ENCODE measurements at places on chromosomes 7 and 10.

DNA sequence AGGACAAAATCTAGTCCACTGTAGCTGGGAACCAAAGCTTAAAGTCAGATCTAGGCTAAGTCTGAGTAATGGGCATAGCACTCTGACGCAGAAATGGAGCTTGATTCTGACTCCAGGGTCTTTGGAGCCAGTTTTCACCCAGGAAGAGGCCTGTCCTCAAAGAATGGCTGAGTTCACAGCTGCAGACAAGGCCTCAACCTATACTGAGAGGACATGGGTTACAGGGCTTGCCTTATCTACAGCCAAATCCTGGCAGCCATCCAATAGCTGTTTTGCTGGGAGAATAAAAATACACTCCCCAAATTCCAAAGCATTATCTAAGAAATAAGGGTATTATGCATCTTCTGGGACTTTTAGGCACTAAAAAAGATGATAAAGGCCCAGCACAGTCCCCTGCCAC lies 154.8 kb downstream of the RAPGEF5 start:
- DNase-seq, result no peak

DNA sequence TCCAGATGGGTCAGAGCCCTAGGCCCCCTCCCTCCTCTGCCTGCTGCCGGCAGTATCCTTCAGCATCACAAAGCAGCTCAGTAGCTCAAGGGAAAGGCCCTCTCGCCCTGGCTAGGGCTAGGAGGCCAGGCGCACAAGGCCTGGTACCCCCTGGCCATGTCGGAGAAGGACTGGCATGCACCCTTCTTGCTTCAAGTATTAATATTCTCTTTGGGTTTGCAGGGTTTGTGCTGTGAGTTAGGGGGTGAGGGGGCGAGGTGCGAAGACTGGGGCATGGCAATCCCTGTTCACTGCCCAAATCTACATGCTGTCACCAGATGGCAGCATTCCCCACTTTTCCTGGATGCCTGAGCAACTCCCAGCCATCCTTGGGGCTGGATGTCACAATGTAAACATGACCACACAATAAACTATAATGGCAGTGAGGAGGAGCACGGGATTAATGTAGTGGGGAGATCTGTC lies 105.2 kb downstream of the NEURL1 start:
- peak; percentile 57 for DNase-seq

DNA sequence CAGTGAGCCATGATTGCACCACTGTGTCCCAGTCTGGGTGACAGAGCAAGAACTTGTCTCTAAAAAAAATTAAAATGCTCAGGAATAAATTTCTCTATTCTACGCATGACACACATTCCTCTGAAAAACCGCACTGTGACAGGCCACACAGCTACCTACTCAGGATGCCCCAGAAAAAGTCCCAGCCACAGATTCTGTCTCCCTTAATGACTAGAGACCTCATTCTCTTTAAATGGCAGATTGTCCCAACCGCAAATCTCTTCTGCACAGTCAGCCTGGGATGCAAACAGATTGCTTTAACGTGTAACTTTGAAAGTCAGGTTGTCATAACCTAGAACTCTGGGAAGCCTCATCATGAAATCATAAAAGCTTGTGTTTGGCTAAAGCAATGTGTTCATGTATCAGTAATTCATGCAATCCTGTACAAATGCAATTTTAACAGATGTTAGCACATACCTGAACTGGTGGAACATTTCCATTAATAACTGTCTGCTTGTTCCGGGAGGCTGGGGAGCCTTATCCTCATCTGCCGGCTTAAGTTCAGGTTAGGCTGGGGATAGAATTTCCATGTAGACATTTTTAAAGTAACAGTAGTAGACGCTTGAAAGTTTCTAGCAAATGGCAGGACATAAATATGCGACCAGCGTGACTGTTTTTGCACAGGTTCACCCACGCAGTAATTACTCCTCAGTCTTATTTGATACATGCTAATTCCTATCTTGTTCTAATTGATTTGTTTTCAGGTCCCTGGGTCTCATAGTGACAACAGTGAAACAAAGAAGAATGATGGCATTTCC lies 26.2 kb upstream of the MSRB2 start:
- no peak for DNase-seq

DNA sequence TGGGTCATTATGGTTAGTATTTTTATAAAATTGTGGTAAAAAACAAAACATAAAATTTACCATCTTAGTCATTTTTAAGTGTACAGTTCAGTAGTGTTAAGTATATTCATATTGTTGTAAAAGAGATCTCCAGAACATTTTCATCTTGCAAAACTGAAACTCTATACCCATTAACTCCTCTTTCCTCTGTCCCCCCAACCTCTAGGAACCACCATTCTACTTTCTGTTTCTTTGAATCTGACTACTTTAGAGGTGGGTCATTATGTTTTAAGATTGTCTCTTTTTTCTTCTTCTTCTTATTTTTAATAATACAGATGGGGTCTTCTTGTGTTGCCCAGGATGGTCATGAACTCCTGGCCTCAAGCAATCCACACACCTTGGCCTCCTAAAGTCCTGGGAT lies 84.1 kb downstream of the DOCK4 start:
- DNase-seq, result no peak

DNA sequence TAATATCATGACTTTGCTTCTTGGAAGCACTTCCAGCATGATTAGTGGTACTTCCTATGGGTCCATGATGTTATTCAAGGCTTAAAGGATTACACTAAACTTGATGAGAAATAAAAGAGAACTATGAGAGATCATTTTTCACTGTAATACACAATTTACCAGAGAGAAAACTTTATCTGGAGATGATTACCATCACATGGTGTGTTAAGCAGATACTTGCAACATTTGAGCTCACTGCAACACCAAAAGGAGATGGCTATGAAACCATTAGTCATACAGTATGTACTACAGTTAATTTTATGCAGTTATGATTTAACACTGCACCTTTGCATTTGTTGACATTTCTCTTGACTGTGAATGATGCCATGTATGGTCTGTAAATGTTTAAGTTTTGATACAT lies 311.3 kb upstream of the AOAH start:
- no peak for DNase-seq

DNA sequence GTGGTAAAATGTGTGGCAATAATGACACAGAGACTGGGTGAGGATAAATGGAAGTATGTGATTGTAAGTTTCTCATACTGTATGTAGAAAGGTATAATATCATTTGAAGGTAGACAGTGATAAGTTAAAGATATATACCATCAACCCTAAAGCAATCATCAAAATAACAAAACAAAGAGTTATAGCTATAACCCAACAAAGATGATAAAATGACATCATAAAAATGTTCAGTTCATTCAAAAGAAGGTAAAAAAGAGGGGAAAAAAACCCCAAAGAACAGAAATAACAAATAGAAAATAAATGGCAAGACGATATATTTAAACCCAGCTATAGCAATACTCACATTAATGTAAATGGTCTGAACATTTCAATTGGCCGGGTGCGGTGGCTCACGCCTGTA lies 17.4 kb upstream of the TCF7L2 start:
- DNase-seq, result no peak

DNA sequence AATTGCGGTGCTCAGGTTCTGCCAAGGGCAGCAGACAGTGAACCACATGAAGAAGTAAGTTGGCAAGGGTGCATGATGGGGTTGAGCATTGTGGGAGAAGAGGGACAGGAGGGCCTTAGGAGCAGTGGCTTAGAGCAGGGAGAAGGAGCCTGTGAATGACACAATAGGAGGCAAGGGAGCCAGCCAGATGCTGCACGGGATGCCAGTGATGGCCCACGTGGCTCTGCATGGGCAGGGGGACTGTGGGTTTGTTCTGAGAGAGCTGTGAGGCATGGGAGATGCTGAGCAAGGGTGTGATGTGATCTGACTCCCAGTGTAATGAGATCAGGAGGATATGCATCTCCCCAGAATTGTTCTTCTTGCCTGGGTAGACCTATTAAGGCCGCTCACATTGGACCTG lies 60.9 kb downstream of the C10orf90 start:
- DNase-seq, result peak; percentile 81

DNA sequence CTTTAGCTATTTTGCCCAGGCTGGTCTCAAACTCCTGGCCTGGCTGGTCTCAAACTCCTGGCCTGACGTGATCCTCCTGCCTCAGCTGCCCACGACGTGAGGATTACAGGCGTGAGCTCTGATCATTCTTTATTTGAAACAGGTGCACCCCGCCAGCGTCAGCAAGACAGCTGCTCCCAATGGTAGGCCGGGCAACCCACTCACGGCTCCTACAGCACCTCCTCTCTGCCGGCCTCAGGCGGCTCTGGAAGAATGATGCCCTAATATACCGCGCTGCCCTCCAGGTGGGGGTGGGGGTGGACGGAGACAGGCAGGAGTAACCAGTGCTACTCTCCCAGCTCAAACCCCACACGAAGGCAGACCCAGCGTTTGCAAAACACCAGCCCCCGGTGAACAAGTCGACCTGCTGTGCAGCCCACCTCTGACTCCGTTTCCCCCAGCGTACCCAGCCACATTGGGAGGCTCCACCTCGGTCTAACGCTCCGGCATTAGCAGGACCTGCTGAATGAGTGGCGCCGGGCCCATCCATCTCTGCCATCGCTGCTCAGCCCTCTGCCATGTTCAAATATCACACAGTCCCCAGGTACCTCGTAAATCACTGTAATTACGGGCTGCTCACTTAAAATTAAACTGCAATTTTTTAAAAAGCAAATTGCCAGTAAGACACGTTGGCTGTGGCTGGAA lies 148.6 kb downstream of the ELFN1 start:
- no peak for DNase-seq

GRCh38 chr7:18003286-18003994 lies 24.2 kb downstream of the PRPS1L1 start:
- no peak for DNase-seq

- no peak for DNase-seq
These were observed 6.5 kb downstream of the LBX1 start for GRCh38 chr10:101222683-101223273.

DNA sequence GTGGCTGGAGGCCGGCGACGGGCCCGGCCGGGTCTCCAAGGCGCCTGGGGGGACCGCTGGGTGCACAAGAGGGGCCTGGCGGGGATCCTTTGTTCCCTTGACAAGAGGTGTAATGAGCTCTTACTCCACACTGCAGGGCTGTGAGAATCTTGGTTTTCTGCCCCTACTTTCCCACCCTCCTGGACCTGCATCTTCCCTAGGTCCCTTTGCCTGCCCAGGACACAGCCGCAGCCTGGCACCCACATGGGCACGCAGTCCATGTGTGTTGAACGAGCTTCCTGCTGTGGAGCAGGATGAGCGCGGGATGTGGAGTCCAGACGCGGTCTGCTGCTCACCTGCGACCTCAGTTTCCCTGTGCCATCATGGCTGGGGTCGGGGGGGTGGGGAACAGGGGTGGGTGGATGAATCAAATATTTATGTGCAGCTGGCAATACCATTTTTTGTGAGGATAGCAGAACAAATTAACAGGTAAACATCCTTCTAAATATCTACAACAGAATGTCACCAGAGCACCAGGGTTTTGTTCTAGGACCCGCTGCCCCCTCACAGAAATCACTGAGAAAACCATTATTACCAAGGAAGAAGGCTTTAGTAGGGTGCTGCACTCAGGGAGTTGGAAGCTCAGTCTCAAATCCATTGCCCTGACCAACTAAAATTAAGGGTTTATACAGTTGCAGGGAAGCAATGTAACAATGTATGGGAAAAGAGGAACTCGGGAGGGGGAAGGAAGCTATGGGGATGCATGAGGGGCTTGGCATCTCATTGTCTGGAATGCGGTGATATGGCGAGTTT lies 474 bp upstream of the NSMCE4A start:
- DNase-seq, result no peak

DNA sequence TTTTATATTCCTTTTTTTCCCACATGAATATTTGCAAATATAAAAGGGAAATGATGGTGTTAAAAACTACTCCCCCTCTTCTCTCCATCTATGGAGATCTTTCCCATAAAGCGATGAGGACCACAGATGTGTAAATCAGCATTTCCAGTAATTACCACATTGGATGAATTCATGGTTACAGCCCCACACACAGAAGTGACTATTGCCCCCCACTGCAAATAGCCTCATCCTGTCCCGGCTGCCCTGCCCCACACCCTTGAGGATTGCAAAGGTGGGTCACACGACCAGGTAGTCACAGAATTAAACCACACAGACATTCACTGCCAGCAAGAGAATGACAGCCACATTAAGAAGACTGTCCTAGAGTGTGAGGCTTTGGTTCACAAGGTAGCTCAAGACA lies 145.1 kb downstream of the DOCK4 start:
- no peak for DNase-seq

- DNase-seq, result no peak
These were observed 27.0 kb upstream of the FAM107B start for GRCh38 chr10:14801723-14802122.

DNA sequence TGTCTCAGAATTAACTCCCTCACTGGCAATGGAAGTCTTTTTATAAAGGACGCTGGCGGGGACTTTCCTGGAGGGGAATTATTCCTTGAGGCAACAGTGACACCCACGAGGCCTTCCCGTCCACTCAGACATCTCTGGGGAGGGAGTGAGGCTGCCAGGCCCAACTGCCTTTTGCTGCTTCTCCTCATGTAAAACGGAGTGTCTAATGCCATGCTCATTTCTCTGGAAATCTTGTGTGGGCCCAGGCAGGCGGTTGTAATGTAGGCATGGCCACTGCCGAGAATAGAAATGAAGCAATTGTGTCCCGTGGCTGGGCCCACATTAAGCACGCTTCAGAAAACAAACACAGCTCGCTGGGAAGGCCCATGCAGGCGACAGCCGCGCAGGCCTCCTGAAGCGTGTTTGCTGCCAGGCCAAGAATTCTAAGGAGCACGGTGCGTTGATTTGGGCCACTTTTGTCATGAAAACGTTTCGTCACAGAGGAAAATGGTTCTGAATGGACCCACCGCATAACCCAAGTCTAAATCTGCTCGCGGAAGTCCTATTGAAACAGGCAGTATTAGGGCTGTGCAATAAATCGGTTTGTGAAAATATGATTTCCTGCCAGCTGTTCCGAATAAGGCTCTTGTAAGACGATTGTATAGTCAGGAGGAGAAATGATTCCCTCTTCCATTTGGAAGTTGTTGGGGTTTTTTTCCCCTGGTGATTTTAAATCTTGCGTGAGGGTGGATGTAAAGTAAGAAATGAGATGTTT lies 104.2 kb upstream of the CHST15 start:
- peak; percentile 61 for DNase-seq

DNA sequence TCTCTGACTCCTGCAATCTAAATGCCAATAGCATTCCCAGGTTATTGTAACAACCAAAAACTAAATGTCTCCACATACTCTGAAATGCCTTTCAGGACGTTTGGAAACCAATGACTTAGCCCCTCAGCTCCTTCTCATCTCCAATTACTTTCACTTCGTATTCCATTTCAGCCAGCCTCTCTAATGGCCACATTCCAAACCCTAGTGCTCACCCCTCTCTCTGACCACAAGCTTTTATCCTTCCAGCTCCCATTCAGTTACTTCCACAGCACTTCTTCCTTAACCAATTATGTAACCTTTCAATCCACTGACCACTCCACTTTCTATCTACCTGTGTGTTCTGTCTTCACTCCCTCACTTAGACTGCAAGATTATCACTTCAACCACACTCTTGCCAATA lies 4.3 kb downstream of the NOC3L start:
- DNase-seq, result no peak

DNA sequence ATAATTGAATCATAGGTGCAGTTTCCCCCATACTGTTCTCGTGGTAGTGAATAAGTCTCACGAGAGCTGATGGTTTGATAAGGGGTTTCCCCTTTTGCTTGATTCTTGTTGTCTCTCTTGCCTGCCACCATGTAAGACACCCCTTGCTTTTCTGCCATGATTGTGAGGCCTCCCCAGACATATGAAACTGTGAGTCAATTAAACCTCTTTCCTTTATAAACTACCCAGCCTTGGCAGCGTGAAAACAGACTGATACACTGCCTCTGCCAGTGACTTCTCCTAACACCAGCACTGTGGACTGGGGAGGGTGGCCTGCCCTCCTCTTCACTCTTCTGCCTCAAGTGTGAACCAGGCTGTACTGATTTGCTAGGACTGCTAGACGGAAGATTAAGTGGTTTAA lies 108.6 kb downstream of the RAB11FIP2 start:
- no peak for DNase-seq

All from dorsolateral prefrontal cortex (tissue), 122 donors.